Articular chondrocyte of knee joint (primary cell): ENCODE measurements at places on chromosomes 11 and 22. TPM values are rescaled to one million over a fixed set of nuclear protein-coding genes. Genes with fewer than 3 reads are reported as not detected.

Gene LMO2
- 0.65 and 1.7 TPM in 2 replicates for total RNA-seq

Gene P4HA3
- 5.6 and 6.2 TPM in 2 replicates for total RNA-seq

Gene CNIH2
- total RNA-seq: 0.22 TPM in 1 of 2 replicates, not detected in the other

Gene CALCA
- 0.22 TPM in 1 of 2 replicates, not detected in the other for total RNA-seq

Gene C11orf91
- not detected in 2 replicates for total RNA-seq

Gene ASPHD2
- total RNA-seq: 2.6 and 4.8 TPM in 2 replicates
